Right lobe of liver (tissue), 6 donors: ENCODE measurements at places on chromosomes 16 and 17. TPM values are rescaled to one million over a fixed set of nuclear protein-coding genes. Genes with fewer than 3 reads are reported as not detected.

Gene OR1E1
- total RNA-seq = not detected

Gene GPR142
- not detected for total RNA-seq

Gene C16orf82
- total RNA-seq = not detected

Gene HOXB7
- total RNA-seq = 0.79 TPM

Gene HCRT
- not detected for total RNA-seq

Gene CLEC3A
- not detected for total RNA-seq

Gene CCL16
- 52.6 TPM for total RNA-seq

Gene TBC1D3I
- not detected for total RNA-seq

Gene ANKRD40CL
- total RNA-seq = not detected

Gene EFCAB13
- 2.1 TPM for total RNA-seq

Gene TBC1D3
- not detected for total RNA-seq

Gene ELOB
- total RNA-seq = 111 TPM
